Breast epithelium (tissue), 4 donors: ENCODE measurements at places on chromosomes 16 and 17. TPM values are rescaled to one million over a fixed set of nuclear protein-coding genes. Genes with fewer than 3 reads are reported as not detected.

GRCh38 chr16:6143020-6143419, 1045.4 kb upstream of the EEF2KMT start:
- H3K4me3 ChIP-seq = no peak overlapping the region
- no peaks in the 10 kb centered on the region for H3K27me3 ChIP-seq
- H3K27ac ChIP-seq = no peak overlapping the region
- H3K4me1 ChIP-seq = no peaks in the 10 kb centered on the region
- DNase-seq = no peak

DNA sequence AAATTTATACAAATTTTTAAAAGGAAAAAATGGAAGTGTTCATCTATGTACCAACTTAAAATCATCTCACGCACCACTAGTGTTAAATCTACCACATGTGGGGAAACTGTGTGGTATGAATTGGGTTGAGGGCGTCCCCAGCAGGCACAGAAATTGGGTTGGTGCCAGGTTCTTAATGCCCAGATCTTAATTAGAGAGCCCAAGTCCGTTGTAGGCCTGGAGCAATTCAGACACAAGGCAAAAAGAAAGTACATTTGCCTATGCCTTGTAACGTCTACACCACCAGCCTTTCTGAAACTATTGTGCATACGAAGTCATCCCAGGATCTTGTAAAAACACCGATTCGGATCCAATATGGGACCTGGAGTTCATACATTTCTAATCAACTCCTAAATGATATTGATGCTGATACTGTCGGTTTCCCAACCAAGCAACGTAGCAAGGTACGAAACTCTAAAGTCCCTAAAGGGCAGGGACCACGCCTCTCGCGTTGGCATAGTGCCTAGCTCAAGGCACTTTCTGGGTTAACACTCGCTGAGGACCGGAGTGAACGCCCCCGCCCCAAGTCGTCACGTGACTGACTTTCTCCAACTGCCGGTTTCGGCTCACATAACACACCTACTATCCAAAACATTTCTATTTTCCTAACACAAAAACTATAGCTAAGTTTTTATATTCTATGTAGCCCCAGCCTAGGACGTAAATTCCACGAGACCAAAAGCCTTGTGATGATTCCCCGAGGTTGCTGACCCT, 945 bp upstream of the UQCRC2 start:
- H3K36me3 ChIP-seq = no peaks in the 10 kb centered on the region
- H3K27me3 ChIP-seq = no peaks in the 10 kb centered on the region
- H3K4me1 ChIP-seq = no peaks in the 10 kb centered on the region
- peak; percentile 35 for DNase-seq

GRCh38 chr16:50972876-50973275, 178.2 kb downstream of the SALL1 start:
- no peak overlapping the region for H3K27ac ChIP-seq
- no peaks in the 10 kb centered on the region for H3K4me1 ChIP-seq
- no peak overlapping the region for H3K4me3 ChIP-seq
- H3K27me3 ChIP-seq = peaks cover 4% of the 10 kb centered on the region

The ENO3 gene
- 3.1 TPM for total RNA-seq

The DPEP1 gene
- 0.98 TPM for total RNA-seq

The SEZ6L2 gene
- 7.2 TPM for total RNA-seq

The OSGIN1 gene
- 3.0 TPM for total RNA-seq
